T-helper 2 cell treated with Interferon-gamma antibody and Interleukin-4, amounts not matched to agents 5 μg/mL and 100 μg/mL, for 36 hours (primary cell): ENCODE measurements at places on chromosomes 3 and 15.

DNA sequence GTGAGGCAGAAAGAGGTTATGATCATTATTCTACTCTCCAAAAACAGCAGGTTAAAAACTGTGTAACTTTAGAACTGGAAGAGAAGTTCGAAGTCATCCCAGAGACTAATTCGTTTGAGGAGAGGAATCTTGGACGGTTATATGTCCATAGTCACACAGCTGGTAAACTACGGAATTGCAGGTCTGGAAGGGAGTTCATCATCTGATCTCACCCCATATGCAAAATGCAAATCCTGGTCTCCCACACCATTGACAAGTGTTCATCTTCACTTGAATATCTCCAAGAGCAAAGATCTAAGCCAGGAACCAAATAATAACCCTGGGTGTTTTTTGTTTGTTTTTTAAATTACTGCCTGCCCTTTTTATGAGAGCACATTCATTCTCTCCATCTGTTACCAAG, 53.1 kb downstream of the FAM98B start:
- H3K36me3 ChIP-seq = peaks cover 83% of the 10 kb centered on the region
- DNase-seq = no peak
- peaks cover 22% of the 10 kb centered on the region for H3K4me1 ChIP-seq
- H3K27me3 ChIP-seq = no peaks in the 10 kb centered on the region
- no peak overlapping the region for H3K27ac ChIP-seq
- H3K4me3 ChIP-seq = no peak overlapping the region

DNA sequence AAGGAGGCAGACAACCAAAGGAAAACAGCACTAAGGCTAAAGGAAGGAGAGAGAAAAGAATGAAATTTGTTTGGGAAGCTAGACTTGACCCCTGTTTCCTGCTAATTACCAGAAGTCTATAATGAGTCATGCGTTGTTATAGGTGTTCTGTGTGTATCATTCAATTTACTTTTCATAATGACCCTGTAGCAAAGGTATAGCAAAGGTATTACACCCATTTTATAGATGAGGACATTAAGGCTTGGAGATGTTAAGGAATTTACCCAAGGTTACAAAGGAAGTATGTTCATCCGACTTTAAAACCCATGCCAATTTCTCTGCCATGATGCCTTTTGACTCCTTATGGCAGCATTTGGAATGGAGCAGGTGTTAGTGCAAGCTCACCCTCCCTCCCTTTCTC, 54.9 kb downstream of the RAP2B start:
- no peak for DNase-seq
- H3K36me3 ChIP-seq = peaks cover 20% of the 10 kb centered on the region

DNA sequence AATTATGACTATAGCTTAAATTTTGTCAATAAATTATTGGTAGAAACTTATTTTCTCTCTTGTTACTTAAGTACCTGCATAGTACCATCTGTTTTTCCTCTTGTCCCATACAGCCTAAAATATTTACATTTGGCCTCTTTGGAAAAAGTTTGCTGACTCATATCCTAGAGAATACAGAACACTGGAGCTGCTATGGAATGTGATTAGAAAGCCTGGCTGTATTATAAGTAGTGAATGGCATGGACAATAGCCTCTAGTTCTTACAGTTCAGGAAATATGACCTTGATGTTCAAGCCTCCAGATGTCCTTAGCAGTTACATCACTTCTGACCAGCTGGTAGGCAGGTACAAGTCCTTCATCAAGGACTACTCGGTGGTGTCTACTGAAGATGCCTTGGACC, 28.3 kb downstream of the ST8SIA2 start:
- no peak overlapping the region for H3K4me3 ChIP-seq
- H3K27ac ChIP-seq = no peak overlapping the region
- H3K36me3 ChIP-seq = no peaks in the 10 kb centered on the region
- no peaks in the 10 kb centered on the region for H3K4me1 ChIP-seq

GRCh38 chr3:50089609-50089945, 858 bp downstream of the RBM5 start:
- no peaks in the 10 kb centered on the region for H3K27me3 ChIP-seq
- H3K4me3 ChIP-seq = peak overlapping the region; percentile 97
- H3K27ac ChIP-seq = peak overlapping the region; percentile 97
- H3K4me1 ChIP-seq = peaks cover 29% of the 10 kb centered on the region

GRCh38 chr3:135199137-135199536, 404.1 kb downstream of the EPHB1 start:
- H3K27ac ChIP-seq = no peak overlapping the region
- DNase-seq = no peak
- H3K27me3 ChIP-seq = no peaks in the 10 kb centered on the region
- no peaks in the 10 kb centered on the region for H3K4me1 ChIP-seq

GRCh38 chr3:115341208-115341607, 194.1 kb upstream of the ZBTB20 start:
- H3K27me3 ChIP-seq = peaks cover 5% of the 10 kb centered on the region
- H3K4me1 ChIP-seq = peaks cover 3% of the 10 kb centered on the region
- H3K36me3 ChIP-seq = no peaks in the 10 kb centered on the region
- H3K4me3 ChIP-seq = no peak overlapping the region
- DNase-seq = no peak
- H3K27ac ChIP-seq = no peak overlapping the region

DNA sequence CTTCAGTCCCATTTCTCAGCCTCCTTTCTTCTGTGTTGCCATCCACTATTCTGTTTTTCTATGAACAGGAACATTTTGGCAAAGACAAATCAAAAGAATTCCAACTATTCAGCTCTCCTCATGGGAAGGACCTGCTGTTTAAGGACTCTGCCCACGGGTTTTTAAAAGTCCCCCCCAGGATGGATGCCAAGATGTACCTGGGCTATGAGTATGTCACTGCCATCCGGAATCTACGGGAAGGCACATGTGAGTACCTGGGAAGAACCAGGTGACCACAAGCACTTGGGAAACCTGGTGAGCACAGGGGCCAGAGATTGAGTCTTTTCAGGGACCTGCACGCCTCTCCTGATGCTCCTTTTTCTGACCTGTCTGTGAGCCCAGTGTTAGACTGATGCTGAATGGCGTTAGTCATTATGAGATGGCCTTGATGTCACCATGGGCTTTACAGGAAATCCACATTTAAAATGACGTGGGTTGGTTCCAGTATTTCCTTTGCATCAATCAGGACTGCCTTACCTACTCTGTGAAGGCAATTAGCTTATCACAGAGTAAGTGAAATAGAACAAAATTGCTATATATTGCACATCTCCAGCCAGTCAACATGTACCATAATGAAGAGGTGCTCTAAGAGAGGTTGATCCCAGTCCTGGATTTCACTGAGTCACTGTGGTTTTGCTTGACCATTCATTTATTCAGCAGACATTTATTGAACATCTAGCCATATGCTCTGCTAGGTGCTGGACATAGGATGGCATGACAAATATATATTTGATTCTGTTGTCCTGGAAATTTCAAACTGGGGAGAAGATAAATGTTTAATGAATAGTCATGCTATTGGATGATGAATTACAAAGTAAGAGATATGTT, 11.7 kb downstream of the TF start:
- H3K36me3 ChIP-seq = no peaks in the 10 kb centered on the region
- H3K4me3 ChIP-seq = no peak overlapping the region
- H3K27me3 ChIP-seq = peaks cover 5% of the 10 kb centered on the region
- no peaks in the 10 kb centered on the region for H3K4me1 ChIP-seq
- no peak for DNase-seq
- no peak overlapping the region for H3K27ac ChIP-seq

- no peaks in the 10 kb centered on the region for H3K27me3 ChIP-seq
- H3K36me3 ChIP-seq = peaks cover 4% of the 10 kb centered on the region
- no peak overlapping the region for H3K4me3 ChIP-seq
- no peak overlapping the region for H3K27ac ChIP-seq
- no peak for DNase-seq
Observed at GRCh38 chr3:179194931-179195330, 46.8 kb downstream of the PIK3CA start.

GRCh38 chr3:139552632-139553365, 13.3 kb upstream of the RBP1 start:
- H3K27ac ChIP-seq = no peak overlapping the region
- no peaks in the 10 kb centered on the region for H3K4me1 ChIP-seq
- no peaks in the 10 kb centered on the region for H3K36me3 ChIP-seq
- DNase-seq = no peak
- no peak overlapping the region for H3K4me3 ChIP-seq

DNA sequence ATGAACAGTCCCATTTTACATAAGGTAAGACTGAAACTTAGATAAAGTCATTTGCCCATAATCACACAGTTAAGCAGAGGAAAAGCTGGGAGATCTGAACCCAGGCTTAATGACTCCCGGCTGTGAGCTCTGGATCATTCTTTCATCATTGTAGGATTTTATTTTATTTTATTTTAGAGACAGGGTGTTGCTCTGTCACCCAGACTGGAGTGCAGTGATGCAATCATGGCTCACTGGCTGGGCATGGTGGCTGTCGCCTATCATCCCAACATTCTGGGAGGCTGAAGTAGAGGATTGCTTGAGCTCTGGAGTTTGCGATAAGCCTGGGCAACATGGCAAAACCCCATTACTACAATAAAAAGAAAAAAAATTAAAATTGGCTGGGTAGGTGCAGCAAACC, 31.2 kb upstream of the RAF1 start:
- H3K27me3 ChIP-seq = peaks cover 3% of the 10 kb centered on the region
- DNase-seq = no peak
- H3K27ac ChIP-seq = no peak overlapping the region
- H3K36me3 ChIP-seq = no peaks in the 10 kb centered on the region
- no peak overlapping the region for H3K4me3 ChIP-seq
- no peaks in the 10 kb centered on the region for H3K4me1 ChIP-seq

GRCh38 chr3:178005961-178006360, 530.3 kb upstream of the KCNMB2 start:
- H3K4me3 ChIP-seq = no peak overlapping the region
- peaks cover 33% of the 10 kb centered on the region for H3K4me1 ChIP-seq
- peaks cover 18% of the 10 kb centered on the region for H3K36me3 ChIP-seq
- no peaks in the 10 kb centered on the region for H3K27me3 ChIP-seq

DNA sequence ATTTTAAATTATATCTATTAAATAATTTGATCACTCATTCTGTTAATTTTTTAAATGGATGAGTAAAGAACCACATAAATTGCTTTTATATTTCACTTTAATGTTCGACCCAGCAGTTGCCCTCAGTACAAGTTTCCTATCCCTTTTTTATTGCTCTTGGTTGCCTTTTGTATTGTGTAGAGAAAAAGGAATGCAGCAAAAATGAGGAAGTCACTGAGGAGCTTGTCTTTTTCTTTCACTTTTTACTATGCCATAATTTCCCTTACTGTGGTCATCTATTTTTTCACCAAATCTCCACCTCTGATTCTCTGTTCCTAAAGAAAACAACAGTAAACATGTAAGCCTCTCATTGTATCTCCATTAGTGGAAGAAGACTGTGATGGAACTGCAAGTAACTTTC, 122.7 kb downstream of the B3GALNT1 start:
- no peak overlapping the region for H3K4me3 ChIP-seq
- H3K36me3 ChIP-seq = no peaks in the 10 kb centered on the region
- no peaks in the 10 kb centered on the region for H3K27me3 ChIP-seq
- no peak overlapping the region for H3K27ac ChIP-seq

DNA sequence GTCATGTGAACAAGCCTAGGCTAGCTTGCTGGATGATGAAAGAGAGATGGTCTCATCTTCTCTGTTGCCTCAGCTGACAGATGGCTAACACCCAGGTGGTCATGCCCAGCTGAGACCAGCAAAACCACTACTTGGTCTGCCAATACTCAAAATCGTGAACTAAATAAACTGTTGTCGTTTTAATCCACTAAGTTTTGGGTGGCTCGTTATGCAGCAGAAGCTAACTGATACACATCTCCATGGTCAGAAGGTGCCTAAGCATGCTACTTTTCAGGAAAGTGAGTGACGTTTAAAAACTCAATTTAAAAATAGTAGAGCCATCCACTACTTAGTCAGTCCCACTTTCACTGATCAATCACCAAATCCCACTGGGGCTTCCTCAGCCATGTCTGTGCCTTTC, 52.8 kb downstream of the CCR4 start:
- H3K36me3 ChIP-seq = peaks cover 49% of the 10 kb centered on the region
- no peak for DNase-seq
- H3K4me1 ChIP-seq = peaks cover 56% of the 10 kb centered on the region
- H3K4me3 ChIP-seq = no peak overlapping the region
- H3K27me3 ChIP-seq = no peaks in the 10 kb centered on the region
- no peak overlapping the region for H3K27ac ChIP-seq

GRCh38 chr15:51536965-51537574, 85.5 kb downstream of the DMXL2 start:
- H3K36me3 ChIP-seq = no peaks in the 10 kb centered on the region
- peaks cover 2% of the 10 kb centered on the region for H3K27me3 ChIP-seq
- no peak overlapping the region for H3K27ac ChIP-seq

DNA sequence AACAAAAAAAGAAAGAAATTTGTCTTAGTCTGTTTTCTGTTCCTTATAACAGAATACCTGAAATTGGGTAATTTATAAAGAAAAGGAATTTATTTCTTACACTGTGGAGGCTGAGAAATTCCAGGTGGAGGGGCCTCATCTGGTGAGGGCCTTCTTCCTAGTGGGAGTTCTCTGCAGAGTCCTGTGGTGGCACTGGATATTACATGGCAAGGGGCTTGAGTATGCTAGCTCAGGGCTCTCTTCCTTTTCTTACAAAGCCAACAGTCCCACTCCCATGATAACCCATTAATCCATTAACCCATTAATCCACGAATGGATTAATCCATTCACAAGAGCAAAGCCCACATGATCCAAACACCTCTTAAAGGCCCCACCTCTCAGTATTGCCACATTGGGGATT, 2.9 kb upstream of the SATB1 start:
- H3K27me3 ChIP-seq = no peaks in the 10 kb centered on the region
- no peak for DNase-seq
- peak overlapping the region; percentile 84 for H3K4me3 ChIP-seq

DNA sequence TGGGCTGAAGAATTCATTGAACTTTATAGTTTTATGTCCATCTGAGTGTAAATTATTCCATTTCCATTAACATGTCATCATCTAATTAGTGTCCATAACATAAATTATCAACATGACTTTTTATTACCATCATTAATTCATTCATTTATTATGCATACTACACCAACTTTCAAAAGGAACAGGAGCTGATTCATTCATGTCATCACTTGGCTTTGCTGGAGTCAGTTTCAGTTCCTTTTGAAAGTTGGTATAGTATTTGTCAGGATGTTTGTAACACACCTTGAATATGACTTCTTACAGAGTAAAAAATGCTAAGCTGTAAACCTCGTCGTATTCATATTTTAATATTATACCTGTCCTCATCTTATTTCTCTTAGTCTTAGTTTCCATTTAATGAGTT, 298.0 kb upstream of the RBMS3 start:
- no peak for DNase-seq
- H3K36me3 ChIP-seq = no peaks in the 10 kb centered on the region
- H3K27me3 ChIP-seq = no peaks in the 10 kb centered on the region
- H3K27ac ChIP-seq = no peak overlapping the region

GRCh38 chr3:57060089-57060821, at the start of gene SPATA12:
SPATA12 (plus strand) TSS chr3:57060664; CDS start chr3:57073695, 13,031 bp downstream.
- peaks cover 3% of the 10 kb centered on the region for H3K4me1 ChIP-seq
- no peak for DNase-seq
- H3K36me3 ChIP-seq = no peaks in the 10 kb centered on the region
- H3K27ac ChIP-seq = no peak within 1 kb of the TSS

- DNase-seq = no peak
- no peaks in the 10 kb centered on the region for H3K4me1 ChIP-seq
- H3K36me3 ChIP-seq = no peaks in the 10 kb centered on the region
- H3K4me3 ChIP-seq = no peak overlapping the region
- no peak overlapping the region for H3K27ac ChIP-seq
- H3K27me3 ChIP-seq = no peaks in the 10 kb centered on the region
Observed at GRCh38 chr15:57418635-57419034, 42.3 kb downstream of the CGNL1 start.

- H3K4me1 ChIP-seq = peaks cover 2% of the 10 kb centered on the region
- H3K4me3 ChIP-seq = no peak overlapping the region
- no peaks in the 10 kb centered on the region for H3K36me3 ChIP-seq
- H3K27me3 ChIP-seq = peaks cover 5% of the 10 kb centered on the region
- no peak for DNase-seq
Observed at GRCh38 chr15:41627203-41627602, 33.0 kb upstream of the MGA start.
